ENCODE measurements at places on chromosomes 11 and 22. TPM values are rescaled to one million over a fixed set of nuclear protein-coding genes. Genes with fewer than 3 reads are reported as not detected.

- H3K27me3 ChIP-seq: no peaks in the 10 kb centered on the region
- H3K4me1 ChIP-seq: no peaks in the 10 kb centered on the region
- no peak for DNase-seq
- no peak overlapping the region for H3K4me3 ChIP-seq
- H3K36me3 ChIP-seq: no peaks in the 10 kb centered on the region
- no peak overlapping the region for H3K27ac ChIP-seq
Observed at GRCh38 chr11:134640971-134641968, 229.2 kb upstream of the B3GAT1 start.

DNA sequence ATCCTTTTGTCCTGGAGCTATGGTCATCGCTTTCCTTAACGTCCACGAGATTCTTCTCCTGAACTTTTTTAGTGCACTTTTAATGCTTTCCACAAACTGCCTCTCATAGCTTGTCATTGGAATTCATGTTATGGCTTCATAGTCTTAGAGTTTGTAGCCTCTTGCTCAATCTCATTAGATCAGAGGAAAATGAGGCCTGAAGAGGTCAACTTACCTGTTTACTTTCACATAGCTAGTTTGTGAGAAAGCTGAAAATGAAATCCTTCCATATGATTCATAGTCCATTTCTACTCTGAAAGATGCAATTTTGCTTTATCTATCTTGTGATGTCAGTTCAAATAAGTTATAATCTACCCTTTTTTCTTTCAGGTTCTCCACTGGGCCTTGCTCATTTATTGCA is 1747.2 kb upstream of the RAG2 start:
- H3K4me1 ChIP-seq: no peaks in the 10 kb centered on the region
- DNase-seq: no peak
- no peaks in the 10 kb centered on the region for H3K27me3 ChIP-seq
- H3K36me3 ChIP-seq: no peaks in the 10 kb centered on the region
- no peak overlapping the region for H3K27ac ChIP-seq

DNA sequence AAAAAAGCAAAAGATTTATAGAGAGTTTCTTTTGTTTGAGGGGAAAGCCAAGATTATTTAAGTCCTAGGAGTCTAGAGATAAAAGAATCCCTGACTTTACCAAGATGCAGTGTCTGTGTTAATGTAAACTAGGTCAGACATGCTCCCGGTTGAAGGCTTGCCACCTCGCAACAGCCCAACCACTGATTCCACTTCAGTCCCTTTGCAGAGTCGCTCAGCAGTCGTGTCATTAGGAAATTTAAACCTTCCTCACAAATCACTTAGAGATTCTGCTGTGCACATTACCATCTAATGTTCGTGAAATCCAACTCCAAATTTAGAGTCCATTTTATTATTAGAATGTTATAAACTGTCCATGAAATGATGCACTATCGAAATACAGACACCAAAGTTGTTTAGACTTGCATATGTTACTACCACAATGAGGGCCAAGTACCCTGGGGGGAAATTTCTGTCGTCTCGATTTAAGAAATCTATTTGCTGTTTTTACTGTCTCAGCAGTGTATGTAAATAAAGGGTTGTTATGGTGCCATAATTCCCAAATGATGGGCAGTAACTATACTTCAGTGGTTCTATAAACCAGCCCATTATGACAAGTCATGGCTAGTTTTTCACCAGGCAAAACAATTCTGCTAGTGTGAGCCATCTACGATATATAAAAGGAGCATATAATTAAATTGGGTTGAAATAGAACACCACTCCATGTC is 101.4 kb upstream of the MTNR1B start:
- no peaks in the 10 kb centered on the region for H3K4me1 ChIP-seq
- H3K27me3 ChIP-seq: no peaks in the 10 kb centered on the region
- H3K4me3 ChIP-seq: no peak overlapping the region
- no peak overlapping the region for H3K27ac ChIP-seq
- H3K36me3 ChIP-seq: no peaks in the 10 kb centered on the region

GRCh38 chr22:48743601-48744282 is 1083.9 kb downstream of the BRD1 start:
- no peak overlapping the region for H3K4me3 ChIP-seq
- no peaks in the 10 kb centered on the region for H3K36me3 ChIP-seq
- no peaks in the 10 kb centered on the region for H3K27me3 ChIP-seq
- no peak overlapping the region for H3K27ac ChIP-seq

DNA sequence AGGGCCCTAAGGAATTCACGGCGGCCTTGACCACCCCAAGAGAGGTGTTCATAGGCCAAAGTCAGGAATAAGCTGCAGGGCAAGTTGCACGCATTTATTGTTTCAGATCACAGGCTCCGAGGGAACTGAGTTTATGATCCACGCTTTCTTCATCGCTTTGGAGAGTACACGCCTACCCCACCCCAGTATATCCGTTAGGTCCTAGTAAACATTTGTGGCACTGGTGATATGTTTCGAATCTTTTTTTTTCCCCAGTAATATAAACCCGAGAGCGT is 805 bp downstream of the GANAB start:
- peaks cover 40% of the 10 kb centered on the region for H3K36me3 ChIP-seq
- H3K27ac ChIP-seq: peak overlapping the region; percentile 89
- peaks cover 14% of the 10 kb centered on the region for H3K4me1 ChIP-seq
- no peaks in the 10 kb centered on the region for H3K27me3 ChIP-seq

GRCh38 chr22:18085188-18085587 is 7.4 kb downstream of the PEX26 start:
- no peak for DNase-seq
- no peak overlapping the region for H3K27ac ChIP-seq
- no peaks in the 10 kb centered on the region for H3K4me1 ChIP-seq
- no peak overlapping the region for H3K4me3 ChIP-seq
- no peaks in the 10 kb centered on the region for H3K27me3 ChIP-seq

- H3K4me3 ChIP-seq: no peak overlapping the region
- H3K36me3 ChIP-seq: no peaks in the 10 kb centered on the region
- peaks cover 5% of the 10 kb centered on the region for H3K4me1 ChIP-seq
- H3K27me3 ChIP-seq: no peaks in the 10 kb centered on the region
- H3K27ac ChIP-seq: no peak overlapping the region
Observed at GRCh38 chr11:12285106-12285505, 92.3 kb upstream of the PARVA start.

DNA sequence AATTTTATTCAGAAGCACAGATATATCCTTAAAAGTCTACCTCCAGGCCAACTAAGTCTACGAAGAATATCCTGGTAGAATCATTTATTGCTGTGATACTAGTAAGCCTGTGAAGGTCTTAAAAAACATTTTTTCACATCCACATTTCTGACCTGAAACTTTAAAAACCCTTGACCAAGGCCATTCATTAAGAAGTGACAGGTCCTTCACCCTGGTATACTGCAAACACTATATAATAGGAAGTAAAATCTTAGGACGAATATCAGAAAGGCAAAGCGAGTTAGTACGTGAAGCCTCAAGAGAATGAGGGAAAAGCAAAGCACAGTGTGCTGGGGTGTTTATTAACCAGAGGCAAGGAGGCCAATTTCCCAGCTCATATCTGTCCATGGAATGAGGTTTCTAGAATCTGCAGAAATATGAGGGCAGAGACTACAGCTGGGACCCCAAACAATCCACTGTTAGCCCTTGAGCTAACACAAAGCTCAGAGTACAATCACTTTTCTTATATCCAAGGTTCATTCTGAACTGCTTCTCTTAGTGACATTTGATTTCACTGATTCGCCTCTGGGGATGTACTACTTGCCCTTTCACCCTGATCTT is 71.0 kb downstream of the AMBRA1 start:
- H3K4me1 ChIP-seq: peaks cover 7% of the 10 kb centered on the region
- H3K36me3 ChIP-seq: peaks cover 2% of the 10 kb centered on the region
- H3K27me3 ChIP-seq: no peaks in the 10 kb centered on the region
- no peak overlapping the region for H3K27ac ChIP-seq
- H3K4me3 ChIP-seq: no peak overlapping the region

GRCh38 chr11:75820645-75821044 is 5.6 kb downstream of the UVRAG start:
- no peak for DNase-seq
- H3K4me1 ChIP-seq: peaks cover 79% of the 10 kb centered on the region
- H3K27ac ChIP-seq: peak overlapping the region; percentile 85
- no peaks in the 10 kb centered on the region for H3K27me3 ChIP-seq

GRCh38 chr11:69920345-69921127 is 101.3 kb upstream of the FGF3 start:
- H3K4me1 ChIP-seq: no peaks in the 10 kb centered on the region
- no peak overlapping the region for H3K4me3 ChIP-seq
- no peaks in the 10 kb centered on the region for H3K36me3 ChIP-seq
- DNase-seq: no peak
- H3K27me3 ChIP-seq: peaks cover 11% of the 10 kb centered on the region

DNA sequence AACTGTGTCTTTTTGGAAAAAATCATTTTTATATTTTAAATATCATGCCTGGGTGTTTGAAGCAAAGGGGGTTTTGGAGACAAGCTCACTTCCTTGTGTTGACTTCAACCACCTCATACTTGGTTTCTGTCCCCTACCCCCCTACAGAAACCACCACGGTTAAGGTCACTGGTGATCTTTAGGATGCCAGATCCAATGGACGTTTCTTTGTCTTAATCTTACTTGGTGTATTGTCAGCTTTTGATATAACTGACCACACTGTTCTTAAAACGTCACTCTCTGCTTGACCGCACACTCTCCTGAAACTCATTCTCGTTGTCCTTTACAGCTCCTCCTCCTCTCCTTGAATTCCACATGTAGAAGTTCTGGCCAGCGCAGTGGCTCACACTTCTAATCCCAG is 34.8 kb upstream of the SWAP70 start:
- no peak overlapping the region for H3K4me3 ChIP-seq
- no peak overlapping the region for H3K27ac ChIP-seq
- no peaks in the 10 kb centered on the region for H3K36me3 ChIP-seq
- H3K27me3 ChIP-seq: no peaks in the 10 kb centered on the region

DNA sequence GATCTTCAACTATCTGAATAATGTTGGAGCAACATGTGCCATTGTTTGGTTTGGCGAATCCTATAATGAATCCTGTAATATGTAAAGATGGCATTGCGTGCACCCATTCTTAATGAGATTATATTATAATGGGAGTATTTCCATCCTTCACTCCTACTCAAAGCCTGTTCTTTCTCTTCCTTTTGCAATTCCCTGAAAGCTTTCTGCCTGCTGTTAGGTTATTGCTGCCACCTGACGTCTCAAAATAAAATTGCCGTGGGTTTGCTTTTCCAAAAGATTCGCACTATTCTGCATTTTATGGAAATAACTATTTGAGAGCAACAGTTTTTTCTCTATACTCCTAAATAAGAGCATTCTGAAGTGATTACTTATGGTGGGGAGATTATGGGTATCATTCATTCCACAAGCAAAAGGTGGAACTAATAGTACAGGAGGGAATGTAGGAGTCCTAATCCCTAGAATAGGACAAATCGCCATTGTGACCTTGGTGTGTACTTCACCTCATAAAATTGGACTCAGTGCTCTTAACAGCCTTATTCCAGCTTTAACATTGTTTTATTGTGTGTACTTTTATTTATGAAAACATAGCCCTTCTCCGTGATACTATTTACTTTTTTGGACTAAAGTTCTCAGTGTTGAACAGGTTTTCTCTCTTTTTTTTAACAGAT is 69.6 kb upstream of the ALKBH3 start:
- H3K4me1 ChIP-seq: no peaks in the 10 kb centered on the region
- H3K27ac ChIP-seq: no peak overlapping the region
- no peak overlapping the region for H3K4me3 ChIP-seq
- no peak for DNase-seq

GRCh38 chr22:37362621-37363020 is 64.7 kb downstream of the ELFN2 start:
- no peaks in the 10 kb centered on the region for H3K36me3 ChIP-seq
- H3K4me1 ChIP-seq: peaks cover 32% of the 10 kb centered on the region
- no peak overlapping the region for H3K27ac ChIP-seq
- no peak for DNase-seq
- H3K27me3 ChIP-seq: no peaks in the 10 kb centered on the region

- peaks cover 16% of the 10 kb centered on the region for H3K4me1 ChIP-seq
- H3K36me3 ChIP-seq: peaks cover 2% of the 10 kb centered on the region
- no peak for DNase-seq
- peak overlapping the region; percentile 77 for H3K27ac ChIP-seq
Observed at GRCh38 chr11:111766834-111767142, 599 bp upstream of the PPP2R1B start.

- no peaks in the 10 kb centered on the region for H3K4me1 ChIP-seq
- H3K27me3 ChIP-seq: no peaks in the 10 kb centered on the region
- no peak overlapping the region for H3K27ac ChIP-seq
- no peaks in the 10 kb centered on the region for H3K36me3 ChIP-seq
- H3K4me3 ChIP-seq: no peak overlapping the region
Observed at GRCh38 chr11:130514316-130514715, 65.9 kb downstream of the ADAMTS15 start.

- H3K4me3 ChIP-seq: no peak overlapping the region
- no peaks in the 10 kb centered on the region for H3K4me1 ChIP-seq
- H3K27me3 ChIP-seq: no peaks in the 10 kb centered on the region
- no peaks in the 10 kb centered on the region for H3K36me3 ChIP-seq
- DNase-seq: no peak
Observed at GRCh38 chr11:13837286-13837685, 125.2 kb upstream of the SPON1 start.

- H3K4me3 ChIP-seq: no peak overlapping the region
- H3K27ac ChIP-seq: peak overlapping the region; percentile 91
- H3K36me3 ChIP-seq: no peaks in the 10 kb centered on the region
- H3K4me1 ChIP-seq: peaks cover 71% of the 10 kb centered on the region
Observed at GRCh38 chr11:65383778-65384177, 1.3 kb upstream of the SLC25A45 start.

- no peak overlapping the region for H3K27ac ChIP-seq
- no peak overlapping the region for H3K4me3 ChIP-seq
- no peak for DNase-seq
- no peaks in the 10 kb centered on the region for H3K36me3 ChIP-seq
- no peaks in the 10 kb centered on the region for H3K4me1 ChIP-seq
Observed at GRCh38 chr11:33544593-33545373, 155.8 kb downstream of the C11orf91 start.

The PI4KA gene
- total RNA-seq: 149 TPM

The OR6T1 gene
- not detected for total RNA-seq

The CAVIN3 gene
- total RNA-seq: not detected

The FAR1 gene
- total RNA-seq: 44.8 TPM

The PIH1D2 gene
- 0.22 TPM for total RNA-seq

The TMEM45B gene
- total RNA-seq: not detected

The TRMU gene
- total RNA-seq: 80.6 TPM

The OR5P2 gene
- not detected for total RNA-seq

Data from B cell (primary cell).